NCI-H2029 treated with DMSO at 0.1 percent for 48 hours (cell line): ENCODE measurements at places on chromosomes 11 and 22.

- peak; percentile 10 for DNase-seq
Observed at GRCh38 chr22:30802202-30803166, 107.8 kb downstream of the OSBP2 start.

GRCh38 chr11:7520981-7521487, 7.2 kb downstream of the PPFIBP2 start:
- no peak for DNase-seq

- no peak for DNase-seq
Observed at GRCh38 chr22:42243802-42244060, 26.7 kb downstream of the TCF20 start.

- no peak for DNase-seq
Observed at GRCh38 chr22:49321477-49322055, 506.1 kb downstream of the BRD1 start.

- DNase-seq: no peak
Observed at GRCh38 chr11:128532572-128533091, 54.7 kb downstream of the ETS1 start.

DNA sequence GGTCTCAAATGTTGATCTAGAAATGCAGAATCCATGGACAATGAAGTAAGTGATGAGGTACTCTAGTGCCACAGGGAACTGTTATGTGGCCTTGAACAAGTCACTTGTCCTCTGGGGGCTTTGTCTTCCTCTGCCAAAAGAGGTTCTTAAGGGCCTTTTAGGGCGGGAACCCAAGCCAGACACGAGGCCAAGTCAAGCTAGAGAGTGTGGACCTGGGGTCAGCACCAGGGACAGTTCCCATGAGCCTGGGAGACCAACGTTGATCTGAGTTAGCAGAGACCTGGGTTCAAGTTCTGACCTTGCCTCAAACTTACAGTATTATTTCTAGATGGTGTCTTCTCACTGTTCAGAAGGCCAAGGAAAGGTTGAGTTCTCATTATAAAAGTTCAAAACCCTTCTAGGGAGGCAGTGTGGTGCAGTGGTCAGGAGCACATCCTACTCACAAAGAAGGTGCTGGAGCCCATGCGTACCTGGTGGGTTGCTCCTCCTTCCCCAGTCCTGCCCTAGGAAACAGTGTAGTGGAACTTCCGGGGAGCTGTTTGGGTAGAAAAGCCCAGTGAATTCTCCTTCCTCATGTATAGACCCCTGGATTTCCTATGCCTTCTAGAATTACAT, 121.5 kb downstream of the CHST1 start:
- DNase-seq: no peak

- peak; percentile 55 for DNase-seq
Observed at GRCh38 chr11:119315131-119316015, 1.6 kb downstream of the MCAM start.

DNA sequence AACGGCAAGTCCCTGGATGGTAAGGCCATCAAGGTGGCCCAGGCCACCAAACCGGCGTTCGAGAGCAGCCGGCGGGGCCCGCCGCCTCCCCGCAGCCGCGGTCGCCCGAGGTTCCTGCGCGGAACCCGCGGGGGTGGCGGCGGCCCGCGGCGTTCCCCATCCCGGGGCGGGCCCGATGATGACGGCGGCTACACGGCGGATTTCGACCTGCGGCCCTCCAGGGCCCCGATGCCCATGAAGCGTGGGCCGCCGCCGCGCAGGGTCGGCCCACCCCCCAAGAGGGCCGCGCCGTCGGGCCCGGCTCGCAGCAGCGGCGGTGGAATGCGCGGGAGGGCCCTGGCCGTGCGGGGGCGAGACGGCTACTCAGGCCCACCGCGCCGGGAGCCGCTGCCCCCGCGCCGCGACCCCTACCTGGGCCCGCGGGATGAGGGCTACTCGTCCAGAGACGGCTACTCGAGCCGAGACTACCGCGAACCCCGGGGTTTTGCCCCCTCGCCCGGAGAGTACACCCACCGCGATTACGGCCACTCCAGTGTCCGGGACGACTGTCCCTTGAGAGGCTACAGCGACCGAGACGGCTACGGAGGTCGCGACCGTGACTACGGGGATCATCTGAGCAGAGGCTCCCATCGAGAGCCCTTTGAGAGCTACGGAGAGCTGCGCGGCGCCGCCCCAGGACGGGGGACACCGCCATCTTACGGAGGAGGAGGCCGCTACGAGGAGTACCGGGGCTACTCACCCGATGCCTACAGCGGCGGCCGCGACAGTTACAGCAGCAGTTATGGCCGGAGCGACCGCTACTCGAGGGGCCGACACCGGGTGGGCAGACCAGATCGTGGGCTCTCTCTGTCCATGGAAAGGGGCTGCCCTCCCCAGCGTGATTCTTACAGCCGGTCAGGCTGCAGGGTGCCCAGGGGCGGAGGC, 792 bp downstream of the RBMXL2 start:
- DNase-seq: no peak

DNA sequence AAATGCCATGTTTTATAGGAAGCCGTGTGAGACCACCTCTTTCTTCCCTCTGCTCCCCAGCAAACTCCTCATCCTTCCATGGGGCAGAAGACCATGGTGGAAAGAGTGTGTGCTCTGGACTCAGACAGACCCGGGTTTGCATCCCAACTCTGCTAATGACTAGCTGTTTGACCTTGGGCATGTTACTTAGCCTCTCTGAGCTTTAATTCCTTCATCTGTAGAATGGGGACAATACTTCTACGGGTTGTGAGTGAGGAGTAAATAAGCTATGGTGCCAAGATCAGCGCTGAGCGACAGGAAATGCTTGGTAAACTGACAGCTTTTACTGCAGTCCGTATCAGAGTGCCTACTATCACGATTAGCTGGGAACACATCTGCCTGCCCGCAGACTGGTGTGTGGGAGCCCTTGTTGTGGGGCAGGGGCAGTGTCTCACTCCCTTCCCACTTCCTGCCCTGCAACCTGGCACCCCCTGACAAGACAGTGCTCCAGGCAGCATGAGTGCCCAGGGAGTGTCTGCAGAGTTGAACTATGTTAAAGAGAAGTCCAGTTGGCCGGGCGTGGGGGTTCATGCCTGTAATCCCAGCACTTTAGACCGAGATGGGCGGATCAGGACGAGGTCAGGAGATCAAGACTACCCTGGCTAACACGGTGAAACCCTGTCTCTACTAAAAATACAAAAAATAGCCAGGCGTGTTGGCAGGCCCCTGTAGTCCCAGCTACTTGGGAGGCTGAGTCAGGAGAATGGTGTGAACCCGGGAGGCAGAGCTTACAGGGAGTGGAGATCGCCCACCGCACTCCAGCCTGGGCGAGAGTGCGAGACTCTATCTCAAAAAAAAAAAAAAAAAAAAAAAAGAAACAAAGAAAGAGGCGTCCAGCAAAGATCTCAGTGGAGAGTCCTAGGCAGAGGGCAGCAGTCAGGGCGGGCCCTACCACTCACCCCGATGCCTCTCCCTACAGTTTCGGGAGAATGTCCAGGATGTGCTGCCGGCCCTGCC, 2.2 kb downstream of the SEC14L2 start:
- DNase-seq: no peak

DNA sequence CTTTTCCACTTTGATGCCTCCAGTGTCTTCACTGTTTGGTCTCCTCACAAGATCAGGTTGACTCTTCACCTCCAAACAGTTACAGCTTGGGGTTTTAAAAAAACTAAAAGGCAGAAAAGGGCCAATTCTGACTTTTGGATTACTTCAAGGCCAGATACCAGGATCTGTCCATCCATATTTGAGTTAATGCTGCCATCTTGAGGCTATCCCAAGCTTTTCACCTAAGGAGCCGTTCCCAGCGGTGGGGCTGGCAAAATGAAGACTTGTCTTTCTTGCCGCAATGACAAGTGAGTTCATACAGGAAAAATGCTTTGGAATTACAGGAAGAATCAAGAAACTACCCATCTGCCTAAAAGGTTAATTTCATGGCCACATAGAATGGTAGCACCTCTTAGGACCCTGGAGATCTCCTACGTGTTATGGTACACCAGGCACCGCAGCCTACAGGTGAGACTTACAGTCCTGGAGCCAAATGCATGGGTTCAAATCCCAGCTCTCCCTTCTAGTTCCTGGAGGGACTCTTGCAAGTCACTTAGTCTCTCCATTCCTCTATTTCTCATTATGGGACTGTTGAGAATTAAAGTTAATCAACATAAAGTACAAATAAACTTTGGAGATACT, 6.0 kb upstream of the OR5B21 start:
- no peak for DNase-seq

GRCh38 chr11:48011798-48012391, 31.5 kb downstream of the PTPRJ start:
- DNase-seq: no peak

GRCh38 chr22:29814003-29814402, 24.1 kb downstream of the ASCC2 start:
- DNase-seq: peak; percentile 23

- DNase-seq: no peak
Observed at GRCh38 chr11:8961401-8961800, 2.8 kb downstream of the TMEM9B start.

GRCh38 chr11:115561116-115561515, 56.9 kb upstream of the CADM1 start:
- DNase-seq: no peak

- no peak for DNase-seq
Observed at GRCh38 chr22:19892257-19892879, 37.7 kb upstream of the GNB1L start.

- DNase-seq: no peak
Observed at GRCh38 chr11:72594493-72595291, 79.5 kb downstream of the PDE2A start.

DNA sequence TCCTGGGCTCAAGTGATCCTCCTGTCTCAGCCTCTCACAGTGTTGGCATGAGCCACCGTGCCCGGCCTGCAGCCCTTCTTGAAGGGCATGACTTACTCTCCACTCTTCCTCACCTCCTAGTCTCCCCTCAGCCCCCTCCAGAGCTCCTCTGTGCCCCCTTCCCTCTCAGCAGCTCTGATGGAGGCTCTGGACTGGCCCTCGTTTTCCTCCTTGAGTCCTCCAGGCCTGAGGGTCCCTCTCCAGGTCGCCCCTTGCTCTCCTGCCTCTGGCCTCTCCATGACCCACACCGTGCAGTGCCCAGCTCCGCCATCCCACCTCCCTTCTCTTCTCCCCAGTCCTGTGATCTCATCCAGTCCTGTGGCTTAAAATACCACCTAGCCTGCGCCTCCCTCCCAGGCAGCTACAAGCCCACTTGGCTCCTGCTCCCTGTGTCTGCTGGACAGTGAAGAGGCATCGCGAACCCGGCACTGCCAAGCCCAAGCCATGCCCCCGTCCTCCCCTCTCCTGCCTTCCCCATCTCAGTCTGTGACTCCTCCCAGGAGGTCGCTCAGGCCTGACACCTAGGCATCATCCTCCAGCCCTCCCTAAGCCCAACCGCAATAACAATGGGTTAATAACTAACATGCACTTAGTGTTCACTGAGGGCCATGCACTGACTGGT, 11.9 kb downstream of the KCNJ4 start:
- no peak for DNase-seq

- DNase-seq: no peak
Observed at GRCh38 chr11:48022445-48022844, 42.1 kb downstream of the PTPRJ start.

GRCh38 chr22:20244691-20245576, 23.2 kb downstream of the RTN4R start:
- no peak for DNase-seq

DNA sequence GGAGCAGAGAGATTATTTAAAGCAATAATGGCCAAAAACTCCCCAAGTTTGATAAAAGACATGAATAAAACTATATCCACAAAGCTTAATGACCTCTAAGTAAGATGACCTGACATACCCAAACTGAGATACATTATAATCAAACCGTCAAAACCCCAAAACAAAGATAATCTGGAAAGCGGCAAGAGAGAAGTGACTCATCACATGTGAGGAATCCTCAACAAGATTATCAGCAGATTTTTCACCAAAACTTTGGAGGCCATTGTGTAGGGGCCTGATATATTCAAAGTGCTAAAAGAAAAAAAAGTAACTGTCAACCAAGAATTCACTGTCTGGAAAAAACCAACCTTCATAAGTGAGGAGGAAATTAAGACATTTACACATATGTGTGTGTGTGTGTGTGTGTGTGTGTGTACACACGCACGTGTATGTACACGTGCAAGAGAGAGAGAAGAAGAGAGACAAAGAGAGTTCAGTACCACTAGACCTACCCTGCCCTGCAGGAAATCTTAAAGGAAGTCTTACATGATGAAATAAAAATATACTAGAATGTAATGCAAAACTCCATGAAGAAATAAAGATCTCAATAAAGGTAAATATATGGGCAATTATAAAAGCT, 752.4 kb downstream of the NELL1 start:
- DNase-seq: no peak

DNA sequence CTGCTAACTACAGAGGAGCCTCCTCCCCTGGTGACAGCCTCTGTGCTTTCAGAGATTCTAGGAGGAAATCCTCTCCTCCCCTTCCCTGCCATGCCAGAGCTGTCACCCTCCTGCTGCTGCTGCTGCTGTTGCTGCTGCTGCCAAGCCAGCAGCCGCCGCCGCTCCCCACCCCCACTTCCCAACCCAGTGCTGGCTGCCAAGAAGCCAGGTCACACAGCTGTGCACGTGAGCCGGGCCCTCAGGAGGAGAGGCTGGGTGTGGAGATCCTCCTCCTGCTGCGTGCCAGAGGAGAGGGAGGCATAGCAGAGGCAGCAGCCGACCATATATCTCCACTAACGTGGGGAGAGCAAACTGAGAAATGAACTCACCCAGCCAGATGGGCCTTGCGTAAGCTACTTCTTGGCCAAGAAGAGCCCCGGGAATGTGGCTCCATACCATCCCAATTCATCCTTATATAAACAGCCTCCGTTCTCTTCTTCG, 12.4 kb downstream of the CRY2 start:
- DNase-seq: peak; percentile 69

DNA sequence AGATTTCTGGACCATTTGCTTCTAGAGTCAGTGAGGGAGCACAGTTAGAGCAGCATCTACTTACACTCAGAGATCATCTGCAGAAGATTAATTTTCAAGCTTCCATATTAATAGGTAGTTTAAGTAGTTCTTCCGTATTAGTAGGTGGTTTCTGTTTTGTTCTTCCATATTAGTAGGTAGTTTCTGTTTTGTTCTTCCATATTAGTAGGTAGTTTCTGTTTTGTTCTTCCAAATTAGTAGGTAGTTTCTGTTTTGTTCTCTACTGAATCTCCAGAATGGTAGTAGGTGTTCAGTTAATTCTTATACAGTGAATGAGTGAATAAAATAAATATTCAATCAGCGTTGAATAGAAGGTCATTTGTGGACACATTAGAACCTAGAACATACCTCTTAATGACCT, 175.7 kb downstream of the TMEM135 start:
- no peak for DNase-seq

DNA sequence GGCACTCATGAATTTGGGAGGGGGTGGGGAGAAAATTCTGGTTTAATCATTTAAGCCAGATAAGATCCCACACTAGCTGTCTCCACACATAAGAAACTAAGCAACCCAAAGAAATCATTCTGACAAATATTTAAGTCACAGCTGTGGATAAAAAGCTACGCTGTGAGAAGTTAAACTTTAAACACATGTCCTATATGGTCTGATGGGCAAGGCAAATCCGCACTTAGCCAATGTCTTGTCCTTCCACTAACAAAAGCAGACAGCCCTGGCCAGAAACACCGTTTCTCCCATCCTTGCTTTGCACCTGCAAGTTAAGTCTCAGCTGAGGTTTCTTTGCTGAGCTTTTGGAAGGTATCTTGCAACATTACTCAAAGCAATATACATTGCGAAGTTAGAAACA, 68.0 kb downstream of the ETS1 start:
- DNase-seq: no peak
